ENCODE measurements at places on chromosomes 16 and 17.

DNA sequence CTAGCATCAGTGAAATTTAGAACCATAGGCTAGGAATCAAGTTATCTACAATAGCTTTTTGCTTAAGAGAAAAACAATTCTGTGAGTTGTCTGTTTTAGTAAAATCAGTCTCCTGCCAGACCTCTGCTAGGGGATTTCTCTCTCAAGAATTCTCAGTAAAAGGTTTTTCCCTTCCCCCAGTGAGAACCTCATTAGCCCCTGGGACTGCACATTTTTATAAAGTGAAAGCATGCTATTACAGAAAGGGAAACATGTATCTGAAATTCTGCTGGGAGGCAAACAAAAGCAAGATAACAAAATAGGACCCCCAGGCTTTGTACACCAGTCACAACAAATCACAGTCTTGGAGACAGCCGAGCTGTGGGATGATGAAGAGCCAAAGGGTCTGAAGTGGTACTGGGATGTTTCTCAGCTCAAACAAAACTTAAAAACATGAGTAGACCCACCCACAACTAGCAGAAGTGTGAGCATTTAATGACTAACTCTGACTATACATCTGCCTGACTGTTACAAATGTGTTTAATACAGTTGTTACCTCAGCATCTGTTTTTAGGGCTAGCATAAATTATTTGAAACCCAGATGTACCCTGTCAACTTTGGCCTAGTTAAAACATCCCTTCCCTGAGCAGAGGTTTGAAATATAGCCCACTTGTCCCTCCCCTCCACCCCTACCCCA, 20.0 kb upstream of the GLG1 start:
- DNase-seq: peak; percentile 46

DNA sequence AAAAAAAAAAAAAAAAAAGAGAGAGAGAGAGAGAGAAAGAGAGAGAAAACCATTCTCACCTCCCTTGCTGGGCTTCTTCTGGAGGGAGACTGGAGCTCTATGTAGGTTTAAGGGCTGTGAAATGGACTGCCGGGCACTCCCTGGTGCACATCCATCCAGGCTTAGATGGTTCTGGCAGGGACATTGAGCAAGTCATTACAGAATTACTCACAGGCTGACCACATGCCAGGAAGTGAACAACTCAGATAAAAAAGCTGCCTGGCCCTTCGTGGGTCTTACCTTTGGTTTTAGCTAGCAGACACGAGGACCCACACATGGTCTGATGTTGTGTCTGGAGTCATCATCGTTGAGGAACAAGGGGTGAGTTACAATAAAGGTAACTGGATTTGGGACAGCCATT, 847.4 kb upstream of the EEF2KMT start:
- DNase-seq: no peak

- DNase-seq: no peak
Measured at GRCh38 chr17:14950216-14950615, 314.9 kb downstream of the PMP22 start.

DNA sequence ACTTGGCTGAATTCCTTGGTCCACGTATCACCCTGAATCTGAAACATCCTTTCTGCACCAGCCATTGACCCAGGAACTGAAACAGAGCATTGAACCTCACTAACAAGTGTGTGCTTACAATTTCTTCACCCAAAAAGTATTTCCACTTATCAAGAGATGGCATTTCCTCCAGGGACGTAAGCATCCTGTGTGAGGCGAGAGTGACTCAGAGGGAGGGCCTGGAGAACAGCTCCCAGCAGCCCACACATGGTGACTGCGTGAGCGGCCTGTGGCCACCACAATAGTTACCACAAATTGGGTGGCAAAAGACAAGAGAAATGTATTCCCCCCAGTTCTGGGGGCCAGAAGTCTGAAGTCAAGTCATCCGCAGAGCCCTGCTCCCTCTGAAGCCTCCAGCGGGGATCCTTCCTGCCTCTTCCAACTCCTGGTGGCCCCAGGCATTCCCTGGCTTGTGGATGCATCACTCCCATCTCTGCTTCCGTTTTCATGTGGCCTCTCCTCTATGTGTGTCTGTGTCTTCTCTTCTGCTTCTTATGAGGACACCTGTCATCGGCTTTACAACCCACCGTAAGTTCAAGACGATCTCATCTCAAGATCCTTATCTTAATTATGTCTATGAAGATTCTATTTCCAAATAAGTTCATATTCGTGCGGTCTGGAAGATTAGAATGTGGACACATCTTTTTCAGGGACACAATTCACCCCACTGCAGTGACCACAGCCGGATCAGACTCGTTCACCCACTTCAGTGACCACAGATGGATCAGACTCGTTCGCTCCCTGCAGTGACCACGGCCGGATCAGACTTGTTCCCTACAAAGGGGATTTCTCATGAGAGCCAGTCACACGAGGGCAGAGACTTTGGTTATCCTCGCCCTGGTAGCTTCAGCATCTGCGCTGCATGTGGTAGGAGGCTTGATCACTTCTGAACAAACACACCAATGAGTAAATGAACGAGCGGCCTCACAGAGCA, 122.6 kb upstream of the FOXF1 start:
- peak; percentile 62 for DNase-seq

DNA sequence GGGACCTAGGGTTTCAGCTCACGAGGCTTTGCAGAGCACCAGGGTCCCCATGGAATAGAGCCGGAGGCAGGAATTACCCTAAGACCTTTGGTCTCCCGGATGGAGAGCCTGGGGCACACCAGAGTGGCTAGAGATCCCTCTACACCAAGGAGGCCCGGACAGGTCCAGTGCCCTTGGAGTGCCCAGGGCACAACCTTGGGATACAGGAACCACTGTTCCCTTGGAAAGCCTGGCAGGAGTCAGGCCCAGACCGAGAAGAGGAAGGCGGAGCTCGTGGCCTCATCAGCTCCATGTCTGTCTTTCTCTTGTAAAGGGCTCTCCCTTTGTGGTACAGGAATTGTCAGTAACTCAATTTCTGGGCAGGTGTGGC, 3.8 kb upstream of the DBNDD1 start:
- no peak for DNase-seq

DNA sequence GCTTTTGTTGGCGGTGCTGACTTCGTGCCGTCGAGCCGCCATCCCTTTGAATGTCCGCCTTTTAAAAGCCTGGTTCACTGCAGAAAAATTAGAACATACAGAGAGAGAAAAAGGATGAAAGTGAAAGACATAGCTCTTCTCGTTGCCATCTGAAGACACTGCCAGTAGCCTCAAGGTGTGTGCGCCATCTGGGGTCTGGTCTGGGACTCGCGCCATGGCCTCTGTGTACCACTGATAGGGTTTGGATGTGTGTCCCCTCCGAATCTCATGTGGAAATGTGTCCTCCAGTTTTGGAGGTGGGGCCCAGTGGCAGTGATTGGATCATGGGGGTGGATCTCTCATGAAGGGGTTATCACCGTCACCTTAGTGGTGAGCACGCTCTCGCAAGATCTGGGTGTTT, 15.5 kb downstream of the GSE1 start:
- DNase-seq: no peak

DNA sequence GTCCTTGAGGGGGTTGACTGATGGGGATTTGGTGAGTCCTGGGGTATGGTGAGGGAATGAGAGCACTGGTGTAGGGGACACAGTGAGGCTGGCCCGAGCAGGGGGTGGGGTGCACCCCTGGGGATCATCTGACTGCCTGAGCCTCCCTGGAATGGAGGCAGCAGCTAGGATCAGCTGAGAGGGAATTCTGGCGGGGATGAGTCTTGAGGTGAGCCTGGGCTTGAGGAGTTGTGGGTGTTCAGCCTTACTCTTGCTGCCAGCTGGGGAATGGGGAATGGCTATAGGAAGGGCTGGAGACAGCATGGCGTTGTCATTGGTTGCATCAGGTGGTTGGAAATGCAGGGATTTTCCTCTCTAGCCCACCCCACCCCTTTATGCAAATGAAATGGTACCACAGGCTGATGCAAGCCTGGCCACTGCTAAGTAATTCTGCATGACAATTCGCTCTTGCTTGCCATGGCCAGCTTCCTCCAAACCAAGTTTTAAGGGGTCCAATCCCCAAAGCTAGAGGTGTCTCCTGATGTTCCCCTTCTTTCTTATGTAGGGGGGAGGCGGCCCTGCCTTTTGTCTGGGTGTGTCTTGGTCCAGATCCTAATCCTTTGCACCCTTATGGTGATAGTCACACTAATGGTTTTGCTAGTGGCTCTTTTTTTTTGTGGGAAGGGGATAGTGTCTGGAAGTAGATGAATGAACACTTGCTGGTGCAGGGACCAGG, 7.5 kb downstream of the NFE2L1 start:
- DNase-seq: no peak

- DNase-seq: no peak
Measured at GRCh38 chr17:1560858-1561355, 1.7 kb downstream of the PITPNA start.

DNA sequence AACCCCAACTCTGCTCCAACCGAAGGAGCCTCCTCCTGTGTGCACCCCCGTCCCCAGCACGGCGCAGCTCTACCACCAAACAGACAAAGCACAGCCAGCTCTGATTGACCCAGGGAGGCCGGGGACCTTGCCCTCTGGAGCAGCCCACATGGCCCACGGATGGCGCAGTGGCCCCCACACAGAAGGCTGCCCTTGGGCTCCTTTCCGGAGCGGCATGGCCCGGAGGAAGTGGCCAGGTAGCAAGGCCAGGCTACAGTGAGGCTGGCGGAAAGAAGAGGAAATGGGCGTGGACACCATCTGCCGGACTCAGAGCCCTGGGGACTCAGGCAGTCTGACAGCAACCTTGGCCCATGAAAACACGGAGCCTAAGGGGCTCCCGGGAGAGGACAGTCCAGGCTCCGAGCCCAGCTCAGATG, 19.9 kb upstream of the ZC3H18 start:
- no peak for DNase-seq

DNA sequence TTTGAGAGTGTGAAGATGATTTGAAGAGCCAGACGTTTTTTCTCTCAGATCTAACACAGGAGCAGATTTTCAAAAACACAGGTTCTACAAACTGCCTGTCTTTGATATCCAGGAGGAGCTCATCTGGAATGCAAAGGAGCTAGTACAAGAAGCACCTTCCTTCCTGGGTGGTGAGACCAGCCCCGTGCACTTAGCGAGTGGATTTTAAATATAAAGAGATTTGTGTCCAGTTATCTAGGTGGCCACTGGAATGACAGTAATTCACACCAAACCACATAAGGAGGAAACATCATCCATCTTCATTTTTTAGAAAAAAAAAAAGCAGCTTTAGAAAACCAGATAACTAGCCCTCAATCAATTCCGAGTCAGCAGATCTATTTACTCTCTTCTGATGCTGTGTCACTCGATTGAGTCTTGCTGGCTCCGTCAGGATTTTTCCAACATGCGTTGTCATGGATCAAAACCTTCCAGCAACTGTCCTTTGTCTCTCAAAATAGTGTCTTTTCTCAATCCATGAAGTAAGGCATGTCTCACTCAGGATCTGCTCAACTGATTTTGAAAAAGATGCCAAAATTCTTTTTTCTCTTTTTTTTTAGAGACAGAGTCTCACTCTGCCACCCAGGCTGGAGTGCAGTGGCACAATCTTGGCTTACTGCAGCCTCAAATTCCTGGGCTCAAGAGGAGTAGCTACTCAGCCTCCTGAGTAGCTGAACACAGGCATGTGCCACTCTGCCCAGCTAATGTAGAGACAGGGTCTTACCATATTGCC, 451.2 kb upstream of the PSMD7 start:
- DNase-seq: no peak

GRCh38 chr16:81654346-81654745, 124.7 kb upstream of the PLCG2 start:
- DNase-seq: no peak

DNA sequence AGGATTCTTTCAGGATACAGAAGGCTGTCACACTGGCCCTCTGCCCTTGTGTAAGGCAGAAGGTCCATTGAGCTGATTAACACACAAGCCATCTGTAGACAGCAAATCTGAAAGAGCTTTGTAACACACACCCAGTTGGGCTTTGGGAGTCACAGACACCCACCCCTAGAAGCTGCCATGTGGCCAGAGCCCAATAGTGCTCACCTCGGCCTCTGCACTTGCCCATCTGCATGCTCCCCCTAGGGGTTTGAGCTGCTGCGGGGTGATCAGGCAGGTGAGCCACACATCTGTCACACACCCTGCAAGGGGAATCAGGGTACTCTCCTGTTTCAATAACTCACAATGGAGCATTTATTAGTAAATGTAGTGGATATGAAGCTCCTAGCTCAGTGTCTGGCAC, 138.3 kb downstream of the CHD9NB start:
- no peak for DNase-seq

DNA sequence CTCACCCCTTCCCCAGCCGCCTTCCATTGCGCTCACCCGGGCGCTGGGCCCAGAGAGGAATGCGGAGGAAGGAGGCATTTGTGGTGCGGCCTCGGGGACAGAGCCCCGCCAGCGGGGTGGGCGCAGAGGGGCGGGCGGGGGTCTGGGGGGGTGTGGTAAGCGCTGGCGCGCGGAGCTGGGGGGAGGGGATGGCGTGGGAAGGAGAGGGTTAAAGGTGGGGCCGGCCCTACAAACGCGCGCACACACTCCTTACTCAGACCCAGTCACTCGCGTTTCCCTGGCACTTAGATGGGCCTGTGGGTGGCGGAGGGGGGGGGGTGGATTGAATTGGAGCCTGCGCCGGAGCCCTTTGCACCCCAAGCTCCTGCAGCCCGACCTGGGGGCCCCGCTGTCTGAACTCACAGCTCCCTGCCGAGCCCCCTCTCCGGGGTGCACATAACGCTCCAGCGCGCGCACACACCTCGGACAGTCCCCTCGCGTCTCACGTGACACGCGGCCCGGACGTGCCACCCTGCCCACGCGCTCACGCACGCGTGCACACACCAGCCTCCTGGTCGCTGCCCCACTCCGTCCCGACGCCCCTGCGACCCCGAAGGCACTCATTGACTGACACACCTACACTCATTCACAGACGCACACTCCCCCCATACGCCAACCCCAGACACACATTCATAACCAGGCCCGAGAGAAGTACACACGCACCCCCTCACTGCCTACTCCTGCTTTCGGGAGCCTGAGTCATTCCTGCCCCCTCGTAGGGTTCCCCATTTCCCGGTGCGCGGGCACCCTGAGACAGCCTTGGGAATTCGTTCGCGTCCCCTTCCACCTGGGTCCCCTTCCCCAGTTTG, 844 bp downstream of the TBKBP1 start:
- no peak for DNase-seq

DNA sequence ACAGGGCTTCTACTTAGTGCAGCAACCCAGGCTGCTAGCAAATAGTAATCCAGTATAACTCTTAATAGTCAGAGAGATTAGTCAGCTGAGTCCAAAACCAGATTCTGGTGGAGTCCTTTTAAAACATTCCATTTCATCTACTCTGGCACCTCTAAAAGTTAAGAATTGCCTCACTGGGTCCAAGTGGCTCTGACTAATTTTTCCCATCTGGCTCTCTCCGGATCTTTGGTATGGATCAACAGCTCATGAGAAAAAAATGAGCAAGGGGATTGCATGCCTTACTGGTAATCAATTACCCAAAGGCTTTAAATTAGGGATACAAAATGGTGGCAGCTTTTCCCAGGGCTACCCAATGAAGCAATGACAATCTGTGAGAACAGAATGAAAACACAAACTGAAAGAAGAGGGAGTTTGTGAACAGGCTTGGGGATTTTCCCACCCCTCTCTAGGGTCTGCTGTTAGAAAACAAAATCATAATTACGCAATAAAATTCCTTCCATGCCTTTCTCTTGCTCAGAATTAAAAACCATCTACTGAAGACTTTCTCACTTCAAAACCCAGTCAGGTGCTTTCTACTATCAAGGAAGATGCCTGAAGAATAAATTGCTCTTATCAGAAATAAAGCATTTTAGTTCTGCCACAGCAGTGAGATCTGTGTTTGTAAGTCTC, 84.6 kb upstream of the PMFBP1 start:
- peak; percentile 49 for DNase-seq

Measured in LHCN-M2 (cell line).